Activated CD4-positive, alpha-beta T cell treated with anti-CD3 and anti-CD28 coated beads, Interleukin-2, amount 50 U/mL, for 48 hours (primary cell): ENCODE measurements at places on chromosomes 13 and 19.
A peak's percentile ranks its signal among the peaks of the same experiment; 100 is the strongest.

- DNase-seq: no peak
Measured at GRCh38 chr19:55248166-55248675, 10.6 kb downstream of the PPP6R1 start.

- no peak for DNase-seq
Measured at GRCh38 chr19:48283908-48284307, 14.0 kb downstream of the ZNF114 start.

- DNase-seq: no peak
Measured at GRCh38 chr13:67267136-67267535, 37.0 kb upstream of the PCDH9 start.

GRCh38 chr13:63088226-63088625 lies 1672.6 kb upstream of the PCDH20 start:
- no peak for DNase-seq

GRCh38 chr19:43735957-43736356 lies 18.8 kb downstream of the SMG9 start:
- DNase-seq: no peak

- no peak for DNase-seq
Measured at GRCh38 chr13:38697197-38697596, 10.3 kb downstream of the FREM2 start.

DNA sequence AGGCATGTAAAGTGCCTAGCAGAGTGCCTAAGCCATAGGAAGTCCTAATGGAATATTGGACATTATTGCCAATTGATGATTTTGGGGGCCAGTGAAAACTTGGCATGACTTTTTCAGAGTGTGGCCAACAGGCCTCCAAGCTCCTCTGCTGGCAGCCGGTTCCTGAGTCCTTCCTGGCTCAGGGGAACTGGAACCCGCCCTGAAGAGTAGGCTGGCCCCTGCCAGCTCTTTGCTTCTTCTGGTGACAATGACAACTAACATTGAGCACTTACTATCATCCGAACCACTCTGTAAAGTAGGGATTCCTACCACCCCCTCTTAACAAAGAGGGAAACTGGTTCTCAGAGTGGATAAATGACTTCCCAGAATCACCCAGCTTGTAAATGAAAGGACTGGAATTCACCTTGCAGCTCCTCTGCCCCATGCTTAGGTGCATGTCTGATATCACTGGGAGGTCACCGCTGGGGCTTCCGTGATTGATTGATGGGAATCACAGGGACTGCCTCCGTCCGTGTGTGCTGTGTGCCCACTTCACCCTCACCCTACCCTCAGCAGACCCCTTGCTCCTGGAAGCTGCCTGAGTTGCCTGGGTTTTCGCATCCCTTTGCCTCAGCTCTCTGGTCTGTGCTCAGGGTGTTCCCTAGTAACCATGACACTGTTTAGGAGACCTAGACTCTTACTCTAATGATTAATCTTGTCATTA lies 50.6 kb downstream of the TNFRSF19 start:
- DNase-seq: no peak

GRCh38 chr19:3683405-3684053 lies 16.7 kb downstream of the PIP5K1C start:
- no peak for DNase-seq

GRCh38 chr19:11288349-11288748 lies 7.6 kb upstream of the TSPAN16 start:
- no peak for DNase-seq

DNA sequence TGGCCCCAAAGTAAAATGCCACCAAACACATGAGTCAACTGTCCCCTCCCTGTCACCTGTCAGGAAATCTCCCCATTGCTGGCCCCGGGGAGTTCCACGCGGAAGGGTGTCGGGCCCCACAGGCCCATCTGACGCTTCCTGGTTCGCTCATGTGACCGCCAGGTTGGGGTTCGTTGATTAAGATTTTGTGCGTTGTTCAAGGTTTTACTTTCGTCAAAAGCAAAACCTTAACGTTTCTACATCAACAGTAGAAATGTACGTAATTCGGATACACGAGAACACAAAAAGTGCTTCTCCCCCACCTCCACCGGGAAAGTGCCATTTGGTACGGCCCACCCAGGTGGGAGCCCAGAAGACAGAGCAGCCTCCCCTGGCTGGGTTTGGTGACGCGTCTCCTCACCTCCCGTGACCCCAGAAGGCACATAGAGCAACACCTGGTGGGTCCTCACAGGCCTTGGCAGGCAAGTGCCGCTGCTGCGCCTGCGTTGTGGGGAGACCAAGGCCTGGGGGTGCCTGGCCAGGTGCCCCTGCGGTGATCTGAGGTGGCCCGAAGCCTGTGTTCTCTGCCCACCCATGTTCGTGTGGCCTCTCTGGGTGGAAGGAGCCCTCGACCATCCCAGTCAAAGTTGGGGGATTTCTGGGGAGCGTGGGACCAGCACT lies 161.6 kb downstream of the KDM4B start:
- DNase-seq: peak; percentile 28

- no peak for DNase-seq
Measured at GRCh38 chr19:10919352-10920287, 8.8 kb downstream of the YIPF2 start.

DNA sequence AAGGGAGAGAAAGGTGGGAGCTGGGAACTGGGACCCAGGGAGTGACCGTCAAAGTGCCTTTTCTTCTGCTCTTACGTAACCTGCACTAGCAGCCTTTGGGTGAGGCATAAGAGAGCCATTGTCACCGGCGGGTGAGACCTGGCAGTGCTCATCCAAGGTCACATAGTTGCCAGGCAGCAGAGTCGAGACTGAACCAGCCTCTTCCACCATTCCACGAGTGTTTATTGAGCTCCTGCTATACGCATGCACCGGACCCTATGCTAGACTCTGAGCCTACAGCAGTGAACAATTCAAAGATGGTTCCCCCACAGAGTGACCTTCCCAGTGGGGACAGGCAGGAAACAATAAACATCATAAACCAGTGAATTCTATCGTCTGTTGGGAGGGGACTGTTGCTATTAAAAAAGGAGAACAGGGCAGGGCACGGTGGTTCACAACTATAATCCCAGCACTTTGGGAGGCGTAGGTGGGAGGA lies 18.6 kb upstream of the STRN4 start:
- DNase-seq: no peak

- DNase-seq: no peak
Measured at GRCh38 chr13:78197231-78197630, 278.6 kb upstream of the EDNRB start.

DNA sequence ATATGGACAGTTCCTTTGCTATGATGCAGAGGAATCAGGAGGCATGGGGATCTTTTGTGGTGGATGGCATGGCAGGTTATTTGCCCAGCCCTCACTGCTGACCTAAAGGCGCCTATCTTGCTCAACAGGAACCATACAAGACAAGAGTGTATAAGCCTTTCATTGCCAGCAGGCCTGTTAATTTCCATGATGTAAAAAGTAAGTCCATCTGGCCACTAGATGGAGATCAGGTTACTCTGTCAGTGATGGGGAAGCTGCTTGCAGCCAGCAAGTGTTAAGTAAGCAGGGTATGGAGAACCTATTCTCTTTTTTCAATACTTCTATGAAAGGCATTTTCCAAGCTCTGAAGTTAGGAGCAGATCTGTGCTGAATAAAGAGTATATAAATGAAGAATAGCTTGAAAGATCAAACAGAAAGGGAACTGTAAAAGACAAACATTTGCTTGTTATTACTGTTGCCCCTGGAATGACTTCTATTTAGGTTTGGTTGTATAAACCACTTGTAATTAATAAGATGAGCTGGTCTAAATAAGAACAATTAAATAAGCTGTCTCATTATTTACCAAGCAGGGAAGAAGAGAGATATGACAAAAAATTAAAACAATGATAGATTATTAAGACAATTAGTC lies 210.9 kb downstream of the RGCC start:
- DNase-seq: no peak

DNA sequence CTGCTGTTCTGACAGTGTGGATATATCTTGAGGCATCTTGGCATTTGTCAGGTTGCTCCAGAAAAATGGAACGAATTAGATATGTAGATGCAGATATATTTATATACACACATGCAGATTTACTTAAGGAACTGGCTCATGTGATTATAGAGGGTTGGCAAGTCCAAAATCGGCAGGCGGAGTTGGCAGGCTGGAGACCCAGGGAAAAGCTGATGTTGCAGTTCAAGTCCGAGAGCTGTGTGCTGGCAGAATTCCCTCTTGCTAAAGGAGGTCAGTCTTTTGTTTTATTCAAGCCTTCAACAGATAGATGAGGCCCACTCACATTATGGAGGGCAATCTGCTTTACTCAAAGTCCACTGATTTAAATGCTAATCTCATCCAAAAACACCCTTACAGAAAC lies 24.4 kb upstream of the CSNK1A1L start:
- no peak for DNase-seq

- DNase-seq: no peak
Measured at GRCh38 chr19:44792281-44792680, 14.6 kb downstream of the CBLC start.

DNA sequence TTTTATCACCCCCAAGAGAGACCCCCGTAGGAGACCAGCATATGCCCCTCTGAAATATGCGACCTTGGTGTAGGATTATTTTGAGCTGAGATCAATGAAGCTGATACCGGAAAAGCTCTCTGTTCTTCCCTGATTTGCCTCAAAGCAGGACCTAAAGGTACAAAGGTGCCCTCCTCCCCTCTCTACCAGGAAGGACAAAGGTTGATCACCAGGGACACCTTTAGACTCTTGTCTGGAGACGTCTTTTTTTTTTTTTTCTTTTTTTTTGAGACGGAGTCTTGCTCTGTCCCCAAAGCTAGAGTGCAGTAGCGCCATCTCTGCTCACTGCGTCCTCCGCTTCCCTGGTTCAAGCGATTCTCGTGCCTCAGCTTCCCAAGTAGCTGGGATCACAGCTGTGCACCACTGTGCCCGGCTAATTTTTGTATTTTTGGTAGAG lies 792 bp upstream of the PEX11G start:
- no peak for DNase-seq

DNA sequence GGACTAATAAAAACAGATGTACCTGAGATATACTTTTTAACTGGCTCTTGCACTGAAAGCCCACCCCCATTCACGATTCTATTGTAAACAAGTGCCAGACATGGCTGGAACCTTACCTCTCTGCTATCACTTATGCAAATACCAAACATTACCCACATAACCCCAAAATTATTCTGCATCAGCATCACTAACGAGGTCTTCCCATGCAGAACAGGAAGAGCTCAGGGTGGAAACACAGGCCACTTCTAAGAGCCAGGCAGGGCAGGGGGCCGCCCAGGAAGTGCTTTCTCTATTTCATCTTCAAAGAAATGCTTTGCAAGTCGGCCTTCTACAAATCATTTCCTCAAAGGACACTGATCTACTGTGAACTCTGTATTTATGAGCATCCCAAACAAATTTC lies 7.3 kb downstream of the IRS2 start:
- peak; percentile 37 for DNase-seq

- DNase-seq: no peak
Measured at GRCh38 chr19:55486043-55486970, 1.3 kb downstream of the NAT14 start.

DNA sequence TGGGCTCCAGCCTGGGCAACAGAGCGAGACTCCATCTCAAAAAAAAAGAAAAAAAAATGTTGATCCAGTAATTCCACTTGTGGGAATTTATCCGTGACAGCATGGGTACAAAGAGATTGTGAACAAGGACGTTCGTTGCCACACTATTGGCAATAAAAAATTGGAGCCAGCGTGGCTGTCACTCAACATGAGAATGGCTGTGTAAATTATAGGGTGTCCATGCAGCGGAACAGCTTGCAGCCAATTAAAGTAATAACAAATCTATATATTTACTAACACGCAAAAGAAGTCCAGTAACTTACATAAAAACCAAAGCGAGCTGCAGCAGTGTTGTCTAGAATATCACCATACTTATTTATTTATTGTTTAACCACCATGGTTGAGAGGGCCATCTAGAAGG lies 19.3 kb downstream of the DPF1 start:
- no peak for DNase-seq

DNA sequence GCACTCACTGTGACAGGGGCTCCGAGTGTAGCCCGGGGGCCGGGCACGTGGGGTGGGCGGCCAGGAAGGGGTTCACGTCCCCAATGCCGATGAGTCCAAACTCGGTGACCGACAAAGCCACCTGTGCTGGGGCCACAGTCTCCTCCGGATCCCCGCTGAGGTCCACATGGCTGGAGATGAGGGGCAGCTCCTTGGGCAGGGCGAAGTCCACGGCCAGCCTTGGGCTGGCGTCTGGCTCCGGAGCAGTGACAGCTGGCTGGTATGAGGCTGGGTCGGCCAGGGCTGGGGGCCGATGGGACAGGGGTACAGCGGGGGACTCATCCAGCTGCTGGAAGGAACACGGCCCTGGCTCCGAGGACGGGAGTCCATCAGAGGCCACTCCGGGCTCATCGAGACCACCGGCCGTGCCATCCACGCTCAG lies 15.9 kb upstream of the PLPP2 start:
- DNase-seq: no peak

GRCh38 chr13:106176117-106176516 lies 359.3 kb downstream of the EFNB2 start:
- no peak for DNase-seq

- DNase-seq: no peak
Measured at GRCh38 chr13:75365724-75366173, 116.2 kb downstream of the TBC1D4 start.

GRCh38 chr19:37227996-37228395 lies 10.0 kb downstream of the ZNF383 start:
- peak; percentile 48 for DNase-seq
